ENCODE measurements at places on chromosomes 2 and 18.
A peak's percentile ranks its signal among the peaks of the same experiment; 100 is the strongest.

- no peak for DNase-seq
Measured at GRCh38 chr2:96888072-96889011, 18.5 kb upstream of the SEMA4C start.

GRCh38 chr2:53969285-53969967, 1.4 kb downstream of the PSME4 start:
- DNase-seq = peak; percentile 82

DNA sequence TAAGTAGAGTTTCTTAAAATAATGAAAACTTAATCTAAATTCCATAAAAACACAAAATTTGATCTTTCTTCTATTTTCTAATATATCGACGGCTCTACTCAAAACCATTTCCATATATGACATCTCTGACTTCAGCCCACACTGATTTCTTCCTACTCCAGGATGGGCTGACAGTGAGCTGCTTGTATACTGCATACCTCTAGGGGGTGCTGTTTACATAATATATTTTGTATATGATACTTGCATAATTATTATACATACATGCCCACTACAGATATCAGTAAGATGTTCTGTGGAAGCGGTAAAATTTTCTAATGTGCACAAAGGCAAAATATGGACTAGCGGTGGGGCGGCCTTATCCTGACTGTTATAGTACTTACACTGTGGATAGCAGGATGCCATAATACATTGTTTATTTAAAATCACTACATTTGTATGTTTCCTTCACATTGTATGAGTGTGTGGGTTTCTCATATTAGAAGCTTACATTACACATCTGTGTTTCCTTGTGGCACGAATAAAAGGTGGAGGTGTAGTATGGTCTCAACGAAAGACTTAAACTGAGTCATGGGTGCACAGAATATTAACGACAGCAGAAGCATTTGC, 66.1 kb upstream of the NXPH2 start:
- DNase-seq = peak; percentile 15

DNA sequence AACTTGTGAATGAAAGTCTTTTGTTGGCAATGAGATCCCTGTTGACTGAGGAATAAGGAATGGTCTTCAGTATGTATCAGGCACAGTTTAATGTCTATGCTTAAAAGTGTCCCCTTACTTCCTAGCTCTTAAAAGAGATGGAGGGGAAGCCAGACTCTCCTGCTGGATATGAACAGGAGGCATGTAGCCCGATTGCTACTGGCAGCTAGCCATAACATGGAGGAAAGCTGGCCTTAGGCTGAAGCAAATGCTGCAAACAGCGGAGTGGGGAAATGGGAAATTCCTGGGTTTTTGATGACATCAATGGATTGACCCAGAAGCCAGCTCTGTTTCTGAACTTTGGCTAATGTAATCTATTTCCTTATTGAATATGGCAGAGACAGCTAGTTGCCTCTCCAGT, 266.1 kb downstream of the SLC4A3 start:
- peak; percentile 17 for DNase-seq

GRCh38 chr2:40311026-40311425, 140.9 kb downstream of the SLC8A1 start:
- DNase-seq = no peak

DNA sequence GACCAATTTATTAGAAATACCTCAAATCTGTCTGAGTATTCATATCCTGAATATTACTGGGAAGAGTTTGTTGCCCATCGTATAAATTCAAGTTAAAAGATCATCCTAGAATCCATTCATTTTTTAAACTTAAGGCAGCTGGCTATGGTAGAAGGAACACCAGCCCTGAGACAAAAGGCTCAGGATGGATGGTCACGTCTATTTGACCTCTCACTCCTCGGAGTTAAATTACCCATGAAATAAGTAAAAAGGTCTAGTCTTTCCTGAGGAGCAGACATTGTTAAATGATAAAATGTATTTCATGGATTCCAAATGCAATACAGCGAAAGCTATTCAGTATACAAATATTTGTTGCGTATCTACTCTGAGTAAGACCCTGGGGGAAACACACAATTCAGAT, 826.0 kb upstream of the LRATD1 start:
- DNase-seq = no peak

DNA sequence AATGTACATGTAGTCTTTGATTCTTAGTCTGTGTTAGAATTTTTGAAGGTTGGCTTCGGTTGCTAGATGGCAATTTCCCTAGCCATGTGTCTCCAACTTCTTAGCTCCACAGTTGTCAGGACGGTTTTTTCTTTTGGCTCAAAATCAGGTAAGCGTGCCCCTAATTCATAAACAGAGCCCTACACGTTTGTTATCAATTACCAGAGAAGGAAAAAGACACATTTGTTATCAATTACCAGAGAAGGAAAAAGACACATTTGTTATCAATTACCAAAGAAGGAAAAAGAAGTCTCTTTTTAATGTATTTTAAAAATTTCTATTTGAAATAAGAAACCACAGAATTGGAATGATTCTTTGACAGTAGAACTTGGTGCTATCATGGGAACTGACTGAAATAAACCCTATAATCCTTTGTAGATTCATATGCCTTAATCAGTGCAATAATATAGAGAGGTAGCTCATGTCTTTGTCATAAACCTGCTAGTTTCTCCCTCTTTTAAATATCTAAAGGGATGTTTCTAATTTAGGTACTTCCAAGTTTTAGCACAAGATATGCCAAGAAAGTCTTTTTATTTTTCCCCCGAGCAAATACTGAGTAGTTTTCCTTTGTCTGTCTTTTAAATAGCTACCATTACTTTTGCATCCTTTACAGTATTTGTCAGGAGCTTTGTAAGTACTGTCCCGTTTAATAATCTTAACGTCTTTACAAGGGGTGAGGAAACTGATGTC, 35.9 kb downstream of the CAMKMT start:
- DNase-seq = peak; percentile 10

GRCh38 chr18:63848159-63848558, 39.3 kb upstream of the SERPINB2 start:
- peak; percentile 75 for DNase-seq

- DNase-seq = no peak
Measured at GRCh38 chr18:35842536-35842935, 129.9 kb upstream of the RMP24 start.

DNA sequence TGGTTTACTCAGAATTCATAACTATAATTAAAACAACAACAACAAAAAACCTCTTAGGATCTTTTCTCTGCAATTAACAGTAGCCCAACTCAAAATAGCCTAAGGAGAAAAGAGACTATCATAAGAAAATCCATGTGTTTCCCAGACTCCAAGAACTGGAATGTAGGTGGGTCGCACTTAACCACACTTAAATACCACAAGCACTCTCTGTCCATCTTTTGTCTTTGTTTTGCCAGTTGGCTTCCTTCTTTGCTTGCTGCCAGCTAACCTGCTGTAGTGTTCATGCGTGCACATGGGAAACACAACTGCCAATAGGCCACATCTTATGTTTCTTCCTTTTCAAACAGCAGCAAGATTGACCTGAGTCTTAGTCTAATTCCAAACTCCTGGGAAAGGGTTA, 24.1 kb upstream of the ACVR1 start:
- no peak for DNase-seq

- DNase-seq = no peak
Measured at GRCh38 chr2:76314271-76315020, 603.7 kb upstream of the GCFC2 start.

- DNase-seq = peak; percentile 22
Measured at GRCh38 chr2:86396291-86396785, 44.8 kb upstream of the KDM3A start.

DNA sequence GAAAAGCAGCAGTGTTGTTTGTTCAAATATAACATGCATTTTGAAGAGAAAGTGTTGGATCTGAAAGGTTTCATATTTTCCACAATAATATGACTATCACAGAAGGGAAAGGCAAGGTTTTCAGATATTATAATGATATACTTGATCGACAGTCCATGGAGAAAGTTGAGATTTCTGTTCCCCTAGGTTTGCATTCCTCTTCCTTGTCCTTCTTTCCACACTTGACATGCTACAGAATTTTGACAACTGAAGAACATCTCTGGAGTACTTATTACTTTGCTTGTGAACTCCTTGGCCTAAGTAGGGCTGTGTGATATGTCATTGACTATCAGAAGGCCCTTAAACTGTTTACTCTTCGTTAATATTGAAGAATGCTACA, 46.5 kb downstream of the TMEFF2 start:
- peak; percentile 8 for DNase-seq

DNA sequence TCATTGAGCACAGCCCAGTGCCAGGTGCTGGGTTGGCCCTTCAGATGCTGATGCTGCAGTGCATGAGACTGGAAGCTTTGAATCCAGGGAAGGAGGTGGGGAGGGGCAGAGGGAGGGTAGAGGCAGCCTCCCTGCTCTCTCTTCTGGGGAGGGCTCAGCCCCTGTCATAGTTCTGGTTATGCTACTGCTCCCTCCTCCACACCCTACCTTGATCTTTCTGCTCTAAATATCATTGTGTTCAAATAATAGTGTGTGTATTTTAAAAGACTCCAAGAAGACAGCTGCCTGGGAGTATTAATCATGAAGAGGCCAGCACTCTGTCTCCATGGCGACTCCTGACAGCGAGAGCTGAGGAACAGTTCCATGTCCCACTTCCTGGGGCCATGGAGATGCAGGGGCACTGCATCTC, 3.8 kb upstream of the EGR4 start:
- peak; percentile 54 for DNase-seq

DNA sequence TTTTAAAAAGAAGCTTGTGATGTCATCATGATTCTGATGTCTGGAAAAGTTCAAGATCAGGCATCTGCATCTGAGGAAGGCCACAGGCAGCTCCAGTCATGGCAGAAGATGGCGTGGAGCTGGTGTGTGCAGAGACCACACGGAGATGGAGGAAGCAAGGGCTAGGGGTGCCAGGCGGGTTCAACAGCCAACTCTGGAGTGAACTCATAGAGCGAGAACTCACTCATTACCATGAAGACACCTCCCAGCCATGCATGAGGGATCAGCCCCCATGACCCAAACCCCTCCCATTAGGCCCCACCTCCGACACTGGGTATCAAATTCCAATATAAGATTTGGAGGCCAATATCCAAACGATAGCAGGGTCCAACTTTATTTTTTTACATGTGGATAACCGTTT, 61.6 kb downstream of the KCNG2 start:
- no peak for DNase-seq

DNA sequence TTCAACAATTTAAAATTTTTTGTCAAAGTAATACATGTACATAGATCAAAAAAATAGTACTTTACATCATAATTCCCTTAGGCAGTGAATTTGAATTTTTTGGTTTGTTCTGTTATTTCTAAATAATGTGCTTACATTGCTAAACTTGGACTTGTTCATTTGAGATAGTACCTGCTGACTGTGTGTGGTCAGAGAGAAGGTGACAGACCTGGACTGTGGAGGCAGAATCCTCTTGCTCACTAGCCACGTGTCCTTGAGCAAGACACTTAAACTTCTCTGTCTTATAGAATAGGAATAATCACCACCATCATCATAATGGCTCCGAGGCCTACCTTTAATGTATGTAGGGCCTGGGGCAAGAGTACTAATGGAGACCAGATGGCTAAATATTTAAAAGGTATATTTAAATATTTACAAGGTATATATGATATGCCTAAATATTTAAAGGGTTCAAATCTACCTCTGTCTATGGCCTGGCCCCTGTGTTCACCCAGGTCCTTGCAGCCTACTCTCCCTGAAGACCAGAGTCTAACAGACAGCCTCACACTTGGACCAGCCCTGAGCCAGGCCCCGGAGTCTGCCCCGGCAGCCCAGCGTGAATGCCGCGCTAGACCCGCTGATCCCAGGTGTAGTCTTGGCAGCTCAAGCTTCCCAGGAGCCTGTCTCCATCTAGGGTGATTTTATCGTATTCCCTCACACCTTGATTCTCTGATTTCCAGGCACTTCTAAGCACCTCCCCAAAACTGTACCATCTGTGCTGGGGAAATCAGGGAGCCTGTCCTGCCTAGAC, 33.5 kb downstream of the ZNF532 start:
- DNase-seq = no peak

DNA sequence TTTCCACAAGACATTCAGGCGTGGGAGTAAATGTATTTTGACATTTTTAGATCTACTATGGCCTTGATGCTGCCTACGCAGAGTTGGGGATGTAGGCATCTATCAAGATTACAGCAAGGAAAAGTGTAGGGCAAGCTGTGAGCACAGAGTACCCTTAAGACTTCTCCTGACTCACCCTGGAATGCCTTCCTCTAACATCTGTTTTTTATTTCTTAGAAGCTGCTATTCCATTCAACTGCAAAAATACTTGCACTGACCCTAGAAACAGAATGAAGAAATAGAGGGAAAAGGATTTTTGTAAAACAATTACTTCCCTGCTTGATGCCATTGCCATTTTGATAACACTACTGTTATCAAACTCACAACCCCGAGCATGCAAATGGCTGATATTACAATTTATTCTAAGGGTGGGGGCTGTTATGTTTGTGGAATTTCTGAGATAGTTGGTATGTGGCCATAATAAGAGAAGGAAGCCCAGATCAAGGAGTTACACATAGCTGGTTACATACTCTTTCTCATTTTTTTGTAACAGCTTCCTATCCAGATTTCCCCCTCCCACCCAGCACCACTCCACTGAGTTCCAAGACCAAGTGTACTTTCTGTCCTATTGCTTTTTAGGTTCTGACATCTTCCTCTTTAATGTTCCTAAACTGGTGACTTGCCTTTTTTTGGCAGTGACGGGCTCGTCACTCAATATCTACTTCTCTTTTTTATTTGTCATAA, 6.0 kb upstream of the ROCK1 start:
- DNase-seq = peak; percentile 94

DNA sequence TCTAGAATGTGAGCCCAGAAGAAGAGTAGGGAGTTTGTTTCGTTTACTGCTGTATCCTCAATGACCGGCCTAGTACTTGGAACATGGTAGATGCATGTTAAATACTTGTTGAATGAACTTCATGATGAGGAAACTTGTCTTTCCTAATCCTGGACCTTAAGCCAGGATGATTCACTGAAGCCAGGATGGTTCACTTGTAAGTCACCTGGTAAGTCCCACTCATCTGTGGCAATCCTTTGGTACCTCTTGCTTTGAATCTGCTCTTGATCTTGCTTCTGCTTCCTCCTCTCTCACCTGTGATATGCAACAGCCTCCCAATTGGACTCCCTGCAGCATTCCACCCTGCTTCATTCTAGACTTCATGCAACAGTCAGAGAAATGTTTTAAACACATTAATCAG, 43.6 kb downstream of the QPCT start:
- peak; percentile 63 for DNase-seq

DNA sequence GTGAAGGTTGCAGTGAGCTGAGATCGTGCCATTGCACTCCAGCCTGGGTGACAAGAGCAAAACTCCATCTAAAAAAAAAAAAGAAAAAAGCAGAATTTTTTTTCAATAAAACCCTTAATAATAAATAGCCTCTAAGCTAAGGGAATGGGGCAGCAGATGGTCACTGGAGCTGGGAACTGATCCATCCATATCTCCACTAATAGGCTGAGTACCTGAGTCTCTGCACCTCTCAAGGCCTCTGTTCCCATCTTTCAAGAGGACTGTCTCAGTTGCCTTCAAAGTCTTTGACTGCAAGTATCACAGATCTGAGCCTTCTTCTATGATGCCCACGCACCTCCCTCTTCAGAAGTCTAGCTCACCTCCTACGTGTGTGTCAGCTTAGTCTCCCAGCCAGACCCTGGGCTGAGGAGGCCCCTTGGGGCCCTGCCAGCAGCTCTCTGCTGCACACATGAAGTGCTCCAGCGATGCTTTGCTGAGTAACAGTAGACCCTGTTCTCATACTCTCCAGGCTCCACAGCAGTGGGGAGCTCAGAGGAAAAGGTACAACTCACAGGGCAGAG, 32.9 kb downstream of the ST8SIA5 start:
- no peak for DNase-seq

- DNase-seq = no peak
Measured at GRCh38 chr2:239053801-239054503, 206.1 kb downstream of the TWIST2 start.

GRCh38 chr2:25309402-25309801, 32.3 kb downstream of the DNMT3A start:
- peak; percentile 58 for DNase-seq
